Esophagus muscularis mucosa (tissue), 4 donors: ENCODE measurements at places on chromosomes 12 and 14. TPM values are rescaled to one million over a fixed set of nuclear protein-coding genes. Genes with fewer than 3 reads are reported as not detected.

DNA sequence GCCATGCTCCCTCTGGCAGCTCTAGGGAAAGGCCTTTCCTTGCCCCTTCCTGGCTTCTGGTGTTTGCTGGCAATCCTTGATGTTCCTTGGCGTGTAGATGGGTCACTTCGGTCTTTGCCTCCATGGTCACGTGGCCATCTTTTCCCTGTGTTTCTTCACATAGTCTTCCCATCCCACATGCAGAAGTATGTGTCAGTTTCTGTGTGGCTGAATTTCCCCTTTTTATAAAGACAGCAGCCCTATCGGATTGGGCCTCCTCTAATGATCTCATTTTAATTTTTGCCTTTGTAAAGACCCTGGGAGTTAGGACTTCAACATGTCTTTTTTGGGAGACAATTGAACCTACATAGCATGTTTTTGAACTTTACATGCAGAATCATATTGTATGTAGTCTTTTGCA is 107.2 kb upstream of the FGD4 start:
- no peak for DNase-seq

DNA sequence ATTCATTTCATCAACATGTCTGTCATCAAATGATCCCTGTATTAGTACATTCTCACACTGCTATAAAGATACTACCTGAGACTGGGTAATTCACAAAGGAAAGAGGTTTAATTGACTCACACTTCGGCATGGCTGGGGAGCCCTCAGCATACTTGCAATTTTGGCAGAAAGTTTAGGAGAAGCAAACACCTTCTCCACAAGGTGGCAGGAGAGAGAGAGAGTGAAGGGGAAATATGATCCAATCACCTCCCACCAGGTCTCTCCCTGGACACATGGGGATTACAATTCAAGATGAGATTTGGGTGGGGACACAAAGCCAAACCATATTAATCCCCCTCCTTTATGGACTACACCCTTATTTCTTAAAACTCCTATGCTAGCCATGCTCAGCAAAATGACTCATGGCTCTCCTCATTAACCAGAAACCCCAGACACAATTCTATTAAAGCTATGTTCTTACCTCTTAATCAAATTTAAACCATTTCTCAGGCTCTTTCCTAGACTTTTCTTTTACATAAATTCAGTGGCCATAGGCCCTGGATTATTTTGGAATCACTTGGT is 932.3 kb downstream of the FLRT2 start:
- DNase-seq, result no peak

- no peak for DNase-seq
Observed at GRCh38 chr14:63647696-63648410, 6.2 kb upstream of the WDR89 start.

The TC2N gene
- 25.2 TPM for total RNA-seq

DNA sequence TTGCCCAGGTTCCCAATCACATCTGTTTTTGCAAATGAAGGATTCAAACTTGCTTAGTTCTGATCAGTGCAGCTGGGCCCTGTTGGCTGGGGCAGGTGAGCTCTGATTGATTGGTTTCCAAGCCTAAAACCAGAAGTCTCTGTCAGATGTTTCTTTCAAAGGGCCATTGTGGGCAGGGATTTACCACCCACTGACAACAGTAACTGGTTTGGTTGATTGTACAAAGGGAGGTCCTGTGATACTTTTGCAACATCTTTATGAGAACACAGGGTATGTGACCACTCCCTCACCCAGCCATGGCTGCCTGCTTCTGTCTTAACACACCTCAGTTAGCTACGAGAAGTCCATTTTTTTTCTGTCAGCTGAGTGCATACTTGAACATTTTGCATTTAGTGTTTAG is 184.1 kb downstream of the FLRT2 start:
- no peak for DNase-seq
